ENCODE measurements at places on chromosomes 16 and 17.

DNA sequence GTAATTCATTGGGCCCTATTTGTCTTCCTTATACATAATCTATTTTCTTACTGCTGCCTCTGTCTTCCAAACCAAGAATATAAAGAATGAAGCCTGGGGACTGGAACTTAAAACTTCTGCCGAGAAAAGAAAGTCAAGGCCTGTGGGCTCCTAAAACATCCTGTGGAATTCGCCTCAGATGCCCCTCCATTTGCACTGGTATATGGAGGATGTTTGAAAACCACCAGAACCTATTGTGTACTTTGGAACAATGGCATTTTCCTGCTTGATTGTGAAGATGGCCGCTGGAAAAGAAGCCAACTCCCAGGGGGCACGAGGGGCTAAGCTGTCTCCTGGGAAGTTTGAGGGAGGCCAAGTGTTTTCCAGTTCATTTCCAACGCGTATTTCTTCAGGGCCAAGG lies 122.4 kb downstream of the WWOX start:
- DNase-seq = no peak

DNA sequence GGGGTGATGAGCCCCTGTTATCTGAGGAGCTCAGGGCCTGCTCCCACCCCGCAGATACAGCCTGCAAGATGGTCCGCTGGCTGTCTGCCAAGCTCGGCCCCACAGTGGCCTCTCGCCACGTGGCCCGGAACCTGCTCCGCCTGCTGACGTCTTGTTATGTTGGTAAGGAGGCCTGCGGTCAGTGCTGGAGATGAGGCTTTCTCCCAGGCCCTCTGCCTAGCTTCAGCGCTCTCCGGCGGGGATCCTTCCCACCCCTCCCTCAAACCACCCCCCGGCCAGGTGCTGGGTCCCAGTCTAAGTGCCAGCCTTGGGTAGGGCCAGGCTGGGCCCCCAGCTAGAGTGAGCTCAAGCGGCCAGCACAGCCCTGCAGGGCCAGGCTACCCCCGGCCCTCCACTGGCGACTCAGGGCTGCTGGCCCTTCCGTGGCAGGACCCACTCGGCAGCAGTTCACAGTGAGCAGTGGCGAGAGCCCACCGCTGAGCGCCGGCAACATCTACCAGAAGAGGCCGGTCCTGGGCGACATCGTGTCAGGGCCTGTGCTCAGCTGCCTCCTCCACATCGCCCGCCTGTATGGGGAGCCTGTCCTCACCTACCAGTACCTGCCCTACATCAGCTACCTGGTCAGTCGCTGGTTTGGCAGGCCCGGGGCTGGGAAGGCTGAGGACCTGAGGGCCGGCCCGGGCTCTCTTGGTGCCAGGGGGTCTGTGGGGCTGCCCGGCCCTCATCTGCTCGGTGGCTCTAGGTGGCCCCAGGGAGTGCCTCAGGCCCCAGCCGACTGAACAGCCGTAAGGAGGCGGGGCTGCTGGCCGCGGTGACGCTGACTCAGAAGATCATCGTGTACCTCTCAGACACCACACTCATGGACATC lies 6.1 kb downstream of the WDR81 start:
- DNase-seq = no peak

DNA sequence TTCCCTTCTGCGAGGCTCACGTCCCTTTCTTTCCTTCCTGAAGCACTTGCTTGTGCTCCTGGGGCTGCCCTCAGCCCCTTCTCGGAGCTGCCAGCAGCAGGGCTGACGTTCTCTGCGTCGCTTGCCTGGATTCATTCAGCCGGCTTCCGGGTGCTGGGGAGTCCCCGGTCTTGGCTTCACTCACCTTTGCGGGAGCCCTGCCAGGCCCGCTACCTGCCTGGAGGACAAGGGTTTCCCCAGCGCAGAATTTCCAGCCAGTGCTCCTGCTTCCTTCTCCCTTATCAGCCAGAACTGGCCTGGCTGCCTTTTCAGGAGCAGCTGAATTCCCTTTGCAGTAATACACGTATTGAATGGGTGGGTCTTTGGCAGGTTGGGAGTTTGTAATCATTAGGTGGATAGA lies 22.1 kb upstream of the IL17C start:
- no peak for DNase-seq

GRCh38 chr16:13839577-13839976 lies 80.4 kb upstream of the ERCC4 start:
- no peak for DNase-seq

DNA sequence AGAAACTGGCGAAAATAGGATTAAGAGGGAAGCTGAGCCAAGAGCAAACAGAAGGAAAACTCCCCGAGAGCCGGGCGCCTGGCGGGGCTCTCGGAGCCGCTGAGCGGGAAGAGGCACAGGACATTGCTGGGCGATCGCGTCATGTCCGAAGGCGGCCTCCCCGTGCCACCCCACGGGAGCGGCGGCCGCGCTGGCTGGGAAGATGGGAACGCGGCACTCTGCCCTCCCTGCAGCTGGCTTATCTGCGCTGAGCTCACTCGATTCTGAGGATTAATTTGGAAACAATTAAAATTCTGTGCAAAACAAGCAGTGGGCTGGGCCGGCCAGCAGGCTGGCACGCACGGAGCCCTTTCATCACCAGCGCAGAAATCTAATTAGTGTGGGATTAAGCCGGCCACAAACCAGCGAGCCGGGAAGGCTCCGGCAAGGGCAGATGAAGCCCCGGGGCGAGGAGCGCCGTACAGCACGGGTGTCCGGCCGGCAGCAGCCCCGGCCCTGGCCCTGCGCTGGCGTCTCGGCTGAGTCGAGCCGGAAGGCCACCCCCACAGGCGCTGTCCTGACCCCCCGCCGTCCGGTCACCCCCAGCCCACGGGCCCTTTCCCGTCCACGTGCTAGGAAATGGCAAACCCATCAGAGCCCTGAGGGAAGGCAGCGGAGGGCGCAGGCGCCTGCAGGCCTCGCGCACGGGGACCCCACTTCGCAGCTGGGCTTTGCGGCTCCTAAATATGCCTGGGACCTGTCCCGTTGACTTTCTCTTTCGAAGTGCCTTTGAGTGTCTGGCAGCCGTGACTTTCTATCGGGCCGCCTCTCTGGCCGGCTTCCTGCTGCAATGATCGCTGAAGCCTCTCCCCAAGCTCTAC lies 37.9 kb downstream of the SOX8 start:
- DNase-seq = no peak

DNA sequence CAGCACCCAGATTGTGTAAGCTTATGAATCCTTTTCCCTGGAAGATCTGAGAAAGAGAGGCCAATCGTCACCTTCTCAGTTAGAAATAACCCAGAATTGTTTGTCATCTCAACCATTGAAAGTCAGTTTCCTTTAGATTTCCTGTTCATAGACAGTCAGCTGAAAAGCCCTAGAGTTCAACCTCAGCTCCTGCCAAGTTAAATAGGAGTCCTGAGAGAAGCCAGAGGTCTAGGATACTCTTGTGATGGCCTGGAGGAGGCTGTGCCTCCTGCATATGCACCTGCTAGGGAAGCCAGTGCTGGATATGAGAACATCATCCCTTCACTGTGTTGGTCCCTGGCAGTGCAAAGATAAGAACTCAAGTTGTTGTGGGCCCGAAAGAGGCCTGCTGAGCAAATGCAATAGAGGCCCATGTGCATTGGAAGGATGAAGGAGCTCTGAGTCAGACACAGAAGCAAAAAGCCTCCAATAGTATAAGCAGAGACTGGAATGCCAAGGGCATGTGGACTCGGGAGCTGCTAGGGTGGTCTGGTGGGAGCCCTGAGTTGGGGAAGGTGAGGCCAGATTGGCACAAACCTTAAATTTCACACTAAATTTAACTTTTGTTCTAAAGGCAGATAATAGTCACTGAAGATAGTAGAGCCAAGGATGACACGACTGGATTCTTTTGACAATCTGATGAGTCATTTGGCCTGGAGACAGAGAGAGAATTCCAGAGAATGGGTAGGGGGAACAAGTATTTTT lies 520.9 kb upstream of the CDH5 start:
- DNase-seq = no peak

DNA sequence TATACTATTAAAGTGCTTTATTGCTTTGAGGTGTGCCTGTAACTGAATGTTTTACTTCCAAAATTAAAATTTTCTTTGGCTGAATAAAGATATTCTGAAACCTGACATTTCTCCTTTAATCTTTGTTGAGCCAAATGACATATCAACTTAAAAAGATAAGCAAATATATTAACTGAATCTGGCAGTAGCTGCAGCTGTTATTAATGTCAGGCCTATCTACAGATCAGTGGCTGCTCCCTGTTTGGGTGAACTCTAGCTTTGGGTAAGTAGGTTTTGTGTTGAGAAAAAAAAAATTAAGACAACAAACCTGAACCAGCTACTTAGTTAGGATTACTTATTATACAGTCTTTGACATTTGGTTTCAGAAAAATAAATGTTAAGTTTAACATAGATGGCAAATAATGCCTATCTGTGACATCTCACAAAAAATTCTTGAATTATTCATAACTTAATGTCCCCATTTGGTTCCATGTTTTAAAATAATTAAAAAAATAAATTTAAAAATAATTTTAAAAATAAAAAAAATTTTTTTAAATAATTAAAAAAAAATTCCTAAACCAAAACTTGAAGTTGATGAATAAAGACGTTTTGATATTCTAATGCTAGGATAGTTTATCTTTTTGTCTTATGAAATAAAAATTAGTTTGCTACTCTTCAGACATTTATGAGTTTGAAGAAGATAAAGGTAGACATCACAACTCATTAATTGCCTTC lies 19.8 kb downstream of the CPD start:
- no peak for DNase-seq

GRCh38 chr17:46742565-46743270 lies 75.8 kb downstream of the WNT3 start:
- no peak for DNase-seq

DNA sequence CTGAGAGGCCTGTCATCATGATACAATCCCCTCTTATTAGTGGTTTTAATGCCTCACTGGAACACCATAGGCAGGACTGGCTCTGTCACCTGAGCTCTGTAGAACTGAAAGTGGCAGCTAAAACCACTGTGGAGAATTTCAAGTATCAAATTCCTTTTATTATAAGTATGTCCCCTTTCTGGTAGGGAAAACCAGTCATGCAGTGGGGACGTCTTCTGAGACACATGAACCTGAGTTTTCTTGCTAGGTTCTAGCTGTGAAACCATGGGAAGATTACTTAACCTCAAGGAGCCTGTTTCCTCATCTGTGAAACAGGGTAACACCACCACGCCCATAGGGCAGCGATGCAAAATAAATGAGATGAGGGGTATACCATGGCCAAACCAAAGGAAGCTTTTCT lies 4.7 kb downstream of the VAC14 start:
- no peak for DNase-seq

DNA sequence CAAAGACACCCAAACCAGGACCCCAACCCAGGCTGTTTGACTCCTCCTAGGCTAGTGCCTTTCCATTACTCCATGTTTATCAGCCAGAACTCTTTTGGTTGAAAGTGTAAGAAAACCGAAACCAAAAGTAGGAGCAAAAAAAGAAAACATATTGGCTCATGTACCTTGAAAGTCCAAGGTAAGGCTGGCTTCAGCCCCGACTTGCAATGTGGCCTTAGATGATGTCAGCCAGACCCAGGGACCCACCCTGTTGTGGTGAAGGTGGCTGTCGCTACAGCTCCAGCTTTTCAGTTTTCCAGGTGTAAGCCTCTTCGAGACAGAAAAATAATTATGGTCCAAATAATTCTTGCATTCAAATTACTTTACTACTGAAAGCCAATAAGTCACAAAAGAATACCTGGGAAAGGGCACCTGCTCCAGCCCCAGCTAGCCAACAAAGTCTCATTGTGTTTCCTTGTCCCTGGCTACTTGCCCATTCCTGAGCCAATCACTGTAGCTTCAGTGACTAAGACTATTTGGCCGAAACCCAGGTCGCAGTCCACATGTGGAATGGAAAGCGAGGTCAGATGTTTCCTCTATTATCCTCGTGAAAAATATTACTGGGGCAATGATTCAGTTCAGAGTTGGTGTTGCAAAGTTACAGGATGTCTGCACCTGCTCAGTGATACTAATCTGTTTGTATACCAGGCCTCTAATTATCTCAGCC lies 20.7 kb downstream of the DNAH9 start:
- DNase-seq = no peak

DNA sequence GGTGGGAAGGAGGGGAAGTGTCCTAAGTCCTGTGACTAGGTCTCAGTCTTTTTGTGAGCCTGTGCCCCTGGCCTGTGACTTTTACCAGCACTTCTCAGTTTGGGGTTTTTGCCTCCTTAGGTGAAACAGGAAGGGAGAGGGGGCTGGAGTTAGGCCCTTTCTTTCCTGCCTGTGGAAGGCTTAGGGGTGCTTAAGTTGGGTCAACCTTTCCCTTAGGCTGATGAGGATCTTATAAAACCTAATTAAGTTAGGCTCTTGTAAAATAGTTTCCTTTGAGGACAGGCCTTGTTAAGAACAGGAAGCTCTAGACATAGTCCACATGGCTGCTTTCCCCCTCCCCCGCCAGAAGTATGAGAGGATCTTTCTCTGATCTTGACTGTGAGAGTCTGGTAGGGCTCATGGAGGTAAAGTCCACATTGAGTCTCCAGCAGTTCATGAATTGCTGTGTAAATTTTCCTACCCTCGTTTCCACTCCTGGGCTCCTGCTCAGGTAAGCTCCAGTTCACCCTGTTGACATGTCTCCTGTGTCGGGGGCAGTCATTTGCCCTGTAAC lies 17.0 kb upstream of the DNASE1 start:
- no peak for DNase-seq

DNA sequence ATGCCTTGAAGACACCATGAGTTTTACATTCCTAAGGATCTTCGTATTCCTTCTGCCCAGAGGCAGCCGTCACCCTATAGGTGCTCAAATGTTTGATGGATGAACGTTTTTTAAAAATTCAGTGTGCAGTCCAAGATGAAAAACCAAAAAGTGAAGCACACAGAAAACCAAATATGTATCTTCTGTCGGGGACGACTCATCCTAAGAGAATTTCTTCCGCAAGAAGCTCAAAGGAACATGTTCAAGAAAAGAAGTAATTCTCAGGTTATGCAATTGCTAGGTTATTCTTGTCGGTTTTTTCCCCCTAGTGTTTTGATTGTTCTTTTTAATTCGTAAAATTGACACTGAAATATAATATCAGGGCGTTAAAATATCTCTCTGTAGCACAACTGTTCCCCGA lies 1.4 kb downstream of the CENPV start:
- no peak for DNase-seq

GRCh38 chr16:19130852-19131824 lies 17.4 kb downstream of the ITPRIPL2 start:
- no peak for DNase-seq
